Cortex of kidney (tissue), 1 donor: ENCODE measurements at places on chromosomes 16 and 17.

DNA sequence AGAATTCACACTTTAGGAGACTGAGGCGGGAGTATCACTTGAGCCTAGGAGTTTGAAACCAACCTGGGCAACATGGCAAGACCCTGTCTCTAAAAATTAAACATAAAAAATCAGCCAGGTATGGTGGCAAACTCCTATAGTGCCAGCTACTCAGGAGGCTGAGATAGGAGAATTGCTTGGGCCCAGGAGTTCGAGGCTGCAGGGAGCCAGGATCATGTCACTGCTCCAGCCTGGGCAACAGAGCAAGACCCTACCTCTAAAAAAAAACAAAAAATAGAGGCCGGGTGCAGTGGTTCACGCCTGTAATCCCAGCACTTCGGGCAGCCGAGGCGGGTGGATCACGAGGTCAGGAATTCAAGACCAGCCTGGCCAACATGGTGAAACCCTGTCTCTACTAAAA, 8.9 kb upstream of the GPT2 start:
- no peak for DNase-seq

DNA sequence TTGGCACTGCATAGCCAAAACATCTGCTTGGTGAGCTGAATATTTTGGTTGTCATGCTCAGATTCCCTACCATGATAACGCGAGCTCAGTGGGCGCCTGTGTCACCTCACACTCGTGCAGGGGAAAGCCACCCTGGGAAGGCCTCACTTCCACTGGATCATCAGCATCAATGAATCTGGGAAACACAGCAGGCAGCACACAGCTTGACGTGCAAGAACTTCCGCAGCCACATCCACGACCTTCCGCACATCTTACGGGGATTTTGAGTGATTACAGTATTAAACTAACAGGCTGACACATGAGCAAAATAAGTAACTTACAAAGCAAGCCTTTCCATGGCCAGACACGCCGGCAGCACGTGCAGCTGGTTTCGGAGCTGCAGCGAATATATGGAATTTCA, 54.7 kb upstream of the FOXF1 start:
- no peak for DNase-seq

DNA sequence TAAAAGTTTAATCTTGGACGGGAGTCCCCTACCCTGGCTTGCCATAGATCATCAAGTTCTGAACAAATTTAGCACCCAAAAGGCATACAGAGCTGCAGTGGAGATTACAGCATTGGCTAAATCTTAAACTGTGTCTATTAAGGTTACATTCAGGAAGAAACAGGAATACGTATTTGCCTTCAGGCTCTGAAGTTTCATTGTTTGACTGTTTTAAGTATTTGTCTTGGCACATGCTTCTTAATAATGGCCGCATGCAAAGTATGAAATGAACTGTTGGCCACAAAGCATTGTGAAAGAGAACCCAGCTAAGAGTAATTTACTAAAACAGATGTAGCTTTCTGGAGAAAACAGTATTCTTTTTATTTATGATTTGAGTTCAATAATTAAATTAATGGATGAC, 63.9 kb upstream of the CNEP1R1 start:
- DNase-seq = no peak

- DNase-seq = no peak
Measured at GRCh38 chr16:3756113-3756512, 38.8 kb upstream of the TRAP1 start.

- DNase-seq = no peak
Measured at GRCh38 chr16:72092832-72093447, 480 bp downstream of the TXNL4B start.

- DNase-seq = no peak
Measured at GRCh38 chr16:27973678-27974077, 89.8 kb downstream of the GSG1L start.

- DNase-seq = no peak
Measured at GRCh38 chr16:67490335-67491096, 7.2 kb upstream of the AGRP start.

DNA sequence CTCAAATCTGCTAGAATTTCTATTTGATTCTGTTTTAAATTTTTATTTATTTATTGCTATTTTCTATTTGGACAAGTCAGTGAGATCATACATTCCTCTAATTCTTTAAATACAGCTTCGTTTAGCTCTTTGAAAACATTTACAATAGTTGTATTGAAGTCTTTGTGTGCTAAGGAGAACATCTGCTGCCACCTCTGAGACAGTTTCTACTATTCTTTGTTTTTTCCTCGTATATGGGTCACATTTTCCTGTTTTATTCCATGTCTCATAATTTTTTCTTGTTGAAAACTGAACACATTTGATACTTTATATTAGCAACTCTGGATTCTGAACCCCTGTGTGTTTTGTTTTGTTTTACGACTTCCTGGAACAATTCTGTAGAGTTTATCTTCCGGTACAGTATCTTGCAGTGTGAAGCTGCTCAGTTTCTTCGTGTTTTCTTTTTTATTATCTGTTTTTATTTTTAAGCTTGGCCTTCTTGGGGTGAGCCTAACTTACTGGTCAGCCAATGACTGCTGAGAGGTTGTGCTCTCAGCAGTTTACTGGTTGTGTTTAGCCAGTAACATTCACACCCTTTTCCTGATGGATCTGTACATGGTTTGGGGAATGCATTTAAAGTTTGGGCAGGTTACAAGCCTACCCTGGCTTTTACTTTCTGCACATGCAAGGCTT, 99.0 kb downstream of the CA4 start:
- DNase-seq = no peak

- DNase-seq = no peak
Measured at GRCh38 chr17:78236362-78237127, 5.1 kb downstream of the TMEM235 start.

DNA sequence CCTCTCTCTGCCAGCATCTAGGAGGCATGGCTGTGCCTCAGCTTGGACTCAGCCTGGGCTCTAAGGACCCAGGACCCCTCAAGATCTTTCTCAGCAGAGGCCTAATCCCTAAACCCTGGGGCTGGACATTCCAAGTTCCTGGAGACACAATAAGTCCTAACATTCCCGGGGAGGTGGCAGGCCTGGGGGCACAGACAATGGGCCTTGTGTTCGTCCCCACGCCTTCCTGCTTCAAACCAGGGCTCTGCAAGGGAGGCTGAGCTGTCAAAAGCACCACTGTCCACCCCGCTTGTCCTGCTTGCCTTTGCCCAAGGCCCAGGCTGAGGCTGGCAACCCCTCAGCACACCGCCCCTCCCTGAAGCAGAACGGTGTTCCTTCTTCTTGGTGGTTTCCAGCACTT, 13.7 kb downstream of the SDK2 start:
- DNase-seq = no peak

DNA sequence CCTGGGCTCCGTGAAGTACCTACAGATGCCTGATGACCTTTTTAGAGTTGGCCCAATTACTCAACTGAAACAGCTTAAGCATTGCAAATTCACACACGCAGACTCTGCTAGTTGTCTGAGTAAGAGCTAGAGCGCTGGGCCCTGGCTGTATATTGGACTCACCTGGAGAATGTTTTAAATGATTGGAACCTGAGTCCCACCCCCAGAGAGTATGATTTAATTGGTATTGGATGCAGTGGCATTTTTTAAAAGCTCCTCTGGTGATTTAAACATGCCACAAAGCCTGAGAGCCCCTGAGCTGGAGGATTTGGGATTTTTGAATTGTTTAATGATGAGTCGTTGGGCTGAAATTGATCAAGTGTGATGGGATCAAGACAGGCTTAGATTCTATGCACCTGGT, 143.9 kb upstream of the SDK2 start:
- DNase-seq = no peak

DNA sequence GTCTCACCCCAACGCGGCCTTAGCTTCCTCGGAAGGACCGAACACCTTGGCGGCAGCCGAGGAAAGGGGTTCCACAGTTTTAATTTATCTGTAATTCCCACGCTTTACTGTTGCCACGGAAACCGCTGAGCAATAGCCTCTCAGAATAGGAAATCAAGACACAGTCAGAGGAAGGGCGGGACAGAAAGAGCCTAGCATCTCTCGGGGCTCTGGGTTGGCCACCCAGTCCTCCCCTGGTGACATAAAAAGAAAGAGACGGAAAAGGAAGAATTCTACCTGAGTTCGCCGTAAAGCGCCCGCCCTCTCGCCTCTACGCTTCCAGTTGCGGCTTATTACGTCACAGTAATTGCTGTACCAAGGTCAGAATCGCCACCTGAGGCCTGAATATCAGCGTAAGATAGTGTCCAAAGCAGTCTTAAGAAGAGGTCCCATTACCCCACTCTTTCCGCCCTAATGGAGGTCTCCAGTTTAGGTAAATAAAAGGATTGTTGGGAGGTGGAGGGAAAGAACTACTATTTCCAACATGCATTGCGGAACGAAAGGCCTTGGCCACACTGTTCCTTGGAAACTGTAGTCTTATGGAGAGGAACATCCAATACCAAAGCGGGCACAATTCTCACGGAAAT, 761 bp upstream of the NBR1 start:
- DNase-seq = no peak

DNA sequence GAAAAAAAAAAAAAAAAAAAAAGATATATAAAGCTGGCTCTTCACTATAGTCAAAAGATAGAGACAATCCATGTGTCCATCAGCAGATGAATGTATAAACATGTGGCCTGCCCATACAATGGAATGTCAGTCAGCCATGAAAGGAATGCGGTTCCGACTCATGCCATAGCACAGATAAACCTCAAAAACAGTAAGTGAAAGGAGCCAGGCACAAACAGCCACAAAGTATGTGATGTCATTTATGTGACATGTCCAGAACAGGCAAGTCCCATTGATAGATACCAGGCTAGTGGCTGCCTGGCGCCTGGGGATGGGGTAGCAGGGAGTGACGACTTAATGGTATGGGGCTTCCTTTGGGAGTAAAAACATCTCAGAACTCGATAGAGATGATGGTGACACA, 155.7 kb downstream of the CMIP start:
- no peak for DNase-seq

DNA sequence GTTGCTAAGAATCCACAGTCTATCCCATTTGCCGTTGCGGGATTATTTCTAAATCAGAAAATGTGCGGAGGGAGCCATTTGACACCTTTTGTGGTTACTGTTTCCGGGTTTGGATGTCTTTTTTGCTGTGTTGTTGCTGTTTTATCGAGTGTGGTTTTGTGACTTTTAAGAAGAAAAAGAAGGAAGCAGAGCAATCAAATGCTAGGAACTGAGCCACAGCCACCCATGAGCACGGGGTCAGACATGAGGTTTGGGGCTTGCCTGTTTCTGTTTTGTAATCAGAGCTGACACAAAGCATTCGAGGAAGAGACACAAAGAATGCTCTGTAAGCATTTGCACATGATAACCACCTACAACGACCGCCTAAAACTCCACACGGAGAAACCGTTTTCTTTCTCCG, 53.1 kb upstream of the CHMP6 start:
- no peak for DNase-seq

GRCh38 chr16:82160226-82160625, 9.8 kb downstream of the MPHOSPH6 start:
- DNase-seq = no peak

DNA sequence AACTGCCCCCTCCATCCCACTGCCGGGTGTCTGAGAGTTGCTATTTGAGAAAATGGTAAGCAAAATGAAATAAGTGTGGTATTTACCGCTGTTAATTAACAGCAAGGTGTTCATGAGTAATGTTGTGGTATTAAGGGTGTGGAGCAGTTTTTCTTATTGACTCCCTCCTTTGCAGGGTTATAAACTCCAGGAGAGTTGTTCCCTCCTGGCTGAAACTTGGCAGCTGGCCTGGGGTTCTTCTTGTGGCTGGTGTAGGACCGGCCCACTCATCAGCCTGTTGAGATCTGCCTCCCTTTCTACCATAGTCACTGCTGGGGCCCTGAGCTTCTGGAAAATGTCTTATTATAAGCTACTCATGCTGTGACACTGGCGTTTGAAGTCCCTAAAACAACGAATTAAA, 128.6 kb downstream of the SOX9 start:
- no peak for DNase-seq

DNA sequence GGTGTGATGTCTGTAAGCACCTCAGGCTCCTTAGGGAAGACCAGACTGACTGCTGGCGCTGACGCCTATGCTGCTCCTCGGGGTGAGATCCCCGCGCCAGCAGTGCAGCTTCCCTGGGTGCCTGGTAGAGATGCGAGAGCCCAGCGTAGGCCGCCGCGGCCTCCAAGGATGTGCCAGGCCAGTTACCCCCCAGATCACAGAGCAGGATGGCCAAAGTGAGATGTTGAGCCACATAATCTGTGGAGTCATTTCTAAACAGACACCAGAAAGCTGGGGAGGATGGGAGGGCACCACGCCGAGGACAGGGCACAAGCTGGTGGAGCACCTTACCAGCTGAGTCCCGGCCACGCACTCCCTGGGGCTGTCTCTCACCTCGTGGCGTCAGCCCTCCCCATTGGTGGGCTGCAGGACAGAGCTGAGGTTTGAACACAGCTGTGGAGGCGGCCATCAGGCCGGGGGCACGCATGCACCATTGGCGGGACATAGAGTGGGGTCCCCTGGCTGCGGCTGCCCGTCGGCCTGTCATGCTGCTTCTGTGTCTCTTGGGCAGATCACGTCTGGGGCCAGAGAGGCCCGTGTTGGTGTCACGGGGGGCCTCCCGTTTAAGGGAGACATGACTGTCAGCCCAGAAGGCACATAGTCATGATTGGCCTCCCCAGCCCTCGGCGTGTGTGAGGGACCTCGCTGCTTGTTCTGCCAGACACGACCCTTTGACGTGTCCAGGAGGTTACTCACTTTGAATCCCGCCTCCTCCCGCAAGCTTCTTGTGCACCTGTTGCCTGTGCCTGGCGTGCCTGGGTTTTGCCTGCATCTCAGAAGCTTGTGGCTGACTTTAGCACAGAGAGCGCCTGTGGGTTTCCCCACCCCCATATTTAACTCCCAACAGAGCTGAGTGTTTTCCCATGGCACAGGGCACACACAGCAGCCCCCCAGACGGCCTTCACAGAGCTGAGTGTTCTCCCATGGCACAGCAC, 21.9 kb downstream of the MAPK8IP3 start:
- DNase-seq = no peak

DNA sequence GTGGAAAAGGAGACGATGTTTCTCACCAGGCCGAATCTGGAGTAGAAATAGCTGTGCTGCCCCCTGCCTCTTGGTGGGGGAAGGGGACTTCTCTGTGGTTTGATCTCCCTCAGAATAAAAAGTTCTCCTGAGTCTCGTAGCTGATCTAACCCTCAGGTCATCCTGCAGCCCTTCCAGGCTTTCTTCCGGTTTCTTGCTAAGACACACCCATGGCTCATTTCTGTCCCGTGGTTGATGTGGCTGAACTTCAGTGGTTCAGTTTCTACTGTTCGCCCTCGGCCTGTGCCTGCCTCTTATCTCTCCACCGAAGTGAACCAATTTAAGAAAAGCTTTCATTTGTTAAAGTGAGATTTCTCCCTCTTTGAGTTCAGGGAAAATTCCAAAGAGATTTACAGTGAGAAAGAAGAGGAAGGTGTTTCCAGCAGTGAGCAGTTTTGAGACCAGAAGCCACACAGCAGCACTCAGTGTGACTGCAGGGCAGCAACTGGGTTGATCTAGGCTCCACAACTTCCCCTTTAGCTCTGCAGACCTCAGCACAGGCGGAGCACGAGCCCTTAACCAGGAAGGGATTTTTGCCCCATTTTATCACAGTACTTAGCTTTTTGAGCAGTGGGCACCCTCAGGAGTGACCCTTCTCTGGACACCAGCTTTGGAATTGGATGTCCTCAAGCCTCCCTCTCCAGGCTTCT, 34.9 kb upstream of the CACNG5 start:
- DNase-seq = no peak
